ENCODE measurements at places on chromosomes 4 and X. TPM values are rescaled to one million over a fixed set of nuclear protein-coding genes. Genes with fewer than 3 reads are reported as not detected.

Gene NEUROG2
- not detected for total RNA-seq

Gene RASSF6
- under 0.01 TPM for total RNA-seq

Gene SSX1
- total RNA-seq = not detected

Gene SPP1
- total RNA-seq = 10.7 TPM

Gene DMRTC1
- total RNA-seq = not detected

Gene SLC26A1
- under 0.01 TPM for total RNA-seq

Gene RNF212
- total RNA-seq = 1.7 TPM

Gene ATP8A1
- 0.19 TPM for total RNA-seq

Gene RNF175
- not detected for total RNA-seq

Gene MGAT4D
- total RNA-seq = not detected

Gene GABRB1
- 3.1 TPM for total RNA-seq

Gene RADX
- total RNA-seq = 2.5 TPM

Gene IRF2
- total RNA-seq = 23.2 TPM

Gene PRR32
- total RNA-seq = not detected

Gene SEPTIN6
- 17.5 TPM for total RNA-seq

Gene UGT2A1
- total RNA-seq = not detected

Gene TIGD2
- total RNA-seq = 8.7 TPM

Gene ZNF185
- total RNA-seq = 4.2 TPM

Gene SCRG1
- 0.56 TPM for total RNA-seq

Gene IGSF1
- not detected for total RNA-seq

Gene CCKAR
- under 0.01 TPM for total RNA-seq

Gene UGT2B11
- total RNA-seq = not detected

Gene APLN
- 14.9 TPM for total RNA-seq

Gene GYPA
- not detected for total RNA-seq

Gene CYSLTR1
- not detected for total RNA-seq

Gene TLR3
- 3.6 TPM for total RNA-seq

Gene ZNF732
- total RNA-seq = 1.2 TPM

Gene PRRG3
- not detected for total RNA-seq

Gene HSFX4
- total RNA-seq = not detected

Gene ZBTB33
- 9.6 TPM for total RNA-seq

Gene TMSB15A
- total RNA-seq = 2.5 TPM

Gene RAB41
- total RNA-seq = not detected

Gene USP26
- not detected for total RNA-seq

Gene CTAG2
- not detected for total RNA-seq

Gene CHIC1
- total RNA-seq = 13.0 TPM

Gene P2RY4
- not detected for total RNA-seq

Gene CLDN22
- total RNA-seq = not detected

Gene MAGEA2B
- not detected for total RNA-seq

Gene CCSER1
- not detected for total RNA-seq

Gene TMPRSS11B
- not detected for total RNA-seq

Gene NCBP2L
- total RNA-seq = not detected

Gene KIAA0232
- 17.8 TPM for total RNA-seq

Gene VCX2
- total RNA-seq = 0.19 TPM

Gene DSPP
- total RNA-seq = not detected

Gene ADH4
- total RNA-seq = 0.28 TPM

Gene PAGE4
- not detected for total RNA-seq

Gene PABPC1L2B
- not detected for total RNA-seq
